ENCODE measurements at places on chromosomes 6 and 20.

DNA sequence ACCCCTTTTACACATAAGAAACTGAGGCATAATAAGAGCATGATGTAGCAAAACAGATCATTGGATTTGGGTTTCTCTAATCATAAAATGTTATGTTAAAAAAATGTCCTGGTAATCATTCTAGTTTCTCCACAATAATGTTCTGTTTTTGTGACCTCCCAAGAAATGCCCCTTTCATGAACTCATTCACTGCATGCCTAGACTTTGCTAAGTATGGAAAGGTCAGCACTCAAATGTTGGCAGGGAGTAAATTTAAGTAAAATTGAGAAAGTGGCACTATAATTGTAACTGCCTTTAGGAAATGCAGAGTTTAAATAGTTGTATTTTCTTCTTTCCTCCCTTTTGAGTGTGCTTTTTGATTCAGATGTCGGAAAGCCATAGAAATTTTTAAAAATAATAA, 48.5 kb upstream of the ID4 start:
- DNase-seq, result no peak

DNA sequence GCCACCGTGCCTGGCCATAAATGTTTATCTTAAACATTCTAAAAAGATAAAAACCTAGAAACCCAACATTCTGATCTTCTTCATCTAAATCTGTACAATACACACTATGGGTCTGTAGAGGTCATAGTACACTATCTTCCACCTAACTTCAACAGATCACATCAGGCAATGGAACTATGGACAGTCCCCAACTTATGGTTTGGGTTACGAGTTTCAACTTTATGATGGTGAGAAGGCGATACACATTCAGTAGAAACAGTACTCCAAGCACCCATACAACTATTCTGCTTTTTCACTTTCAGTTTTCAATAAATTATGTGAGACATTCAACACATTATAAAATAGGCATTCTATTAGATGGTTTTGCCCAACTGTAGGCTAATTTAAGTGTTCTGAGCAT, 23.1 kb downstream of the FKBP5 start:
- DNase-seq, result no peak

- DNase-seq, result no peak
Observed at GRCh38 chr20:24971376-24972101, 21.0 kb downstream of the APMAP start.

GRCh38 chr20:62578294-62578897, 63.9 kb upstream of the SLCO4A1 start:
- DNase-seq, result peak; percentile 50

GRCh38 chr6:106731843-106732160, 102.4 kb downstream of the QRSL1 start:
- no peak for DNase-seq

DNA sequence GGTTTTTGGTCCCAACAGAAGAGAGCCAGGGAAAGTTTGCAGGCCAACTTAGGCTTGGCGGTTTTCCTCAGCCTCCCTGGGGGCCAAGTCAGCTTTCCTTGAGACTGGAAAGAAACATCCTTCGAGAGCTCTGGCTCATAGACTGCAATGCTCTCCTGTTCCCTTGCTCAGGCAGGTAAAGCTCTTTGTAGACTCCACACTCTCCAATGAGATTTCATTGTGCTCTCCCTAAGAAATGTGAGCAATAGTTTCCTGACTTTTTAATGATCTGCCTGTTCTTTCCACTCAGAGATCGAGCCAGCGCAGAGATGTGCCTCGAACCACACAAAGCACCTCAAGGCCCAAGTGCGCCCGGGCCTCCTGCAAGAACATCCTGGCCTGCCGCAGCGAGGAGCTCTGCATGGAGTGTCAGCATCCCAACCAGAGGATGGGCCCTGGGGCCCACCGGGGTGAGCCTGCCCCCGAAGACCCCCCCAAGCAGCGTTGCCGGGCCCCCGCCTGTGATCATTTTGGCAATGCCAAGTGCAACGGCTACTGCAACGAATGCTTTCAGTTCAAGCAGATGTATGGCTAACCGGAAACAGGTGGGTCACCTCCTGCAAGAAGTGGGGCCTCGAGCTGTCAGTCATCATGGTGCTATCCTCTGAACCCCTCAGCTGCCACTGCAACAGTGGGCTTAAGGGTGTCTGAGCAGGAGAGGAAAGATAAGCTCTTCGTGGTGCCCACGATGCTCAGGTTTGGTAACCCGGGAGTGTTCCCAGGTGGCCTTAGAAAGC, 13.9 kb downstream of the TNFAIP3 start:
- DNase-seq, result no peak

DNA sequence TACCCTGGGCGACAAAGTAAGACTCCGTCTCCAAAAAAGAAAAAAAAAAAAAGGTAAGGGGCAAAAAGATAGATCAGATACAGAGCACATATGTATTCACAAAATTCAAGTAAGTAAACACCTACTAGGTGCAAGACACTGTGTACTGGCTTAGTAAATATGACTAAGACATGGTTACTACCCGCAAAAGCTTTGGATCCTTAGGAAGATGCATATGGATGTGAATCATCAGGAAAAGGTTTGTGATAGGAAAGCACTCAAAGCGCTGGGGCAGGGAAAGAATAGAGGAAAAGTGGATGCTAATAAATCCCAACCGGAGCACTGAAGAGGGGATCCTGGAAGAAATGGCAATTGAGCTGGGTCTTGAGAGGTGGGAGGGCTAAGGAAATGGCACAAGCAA, 118.8 kb upstream of the FAM184A start:
- DNase-seq, result no peak

DNA sequence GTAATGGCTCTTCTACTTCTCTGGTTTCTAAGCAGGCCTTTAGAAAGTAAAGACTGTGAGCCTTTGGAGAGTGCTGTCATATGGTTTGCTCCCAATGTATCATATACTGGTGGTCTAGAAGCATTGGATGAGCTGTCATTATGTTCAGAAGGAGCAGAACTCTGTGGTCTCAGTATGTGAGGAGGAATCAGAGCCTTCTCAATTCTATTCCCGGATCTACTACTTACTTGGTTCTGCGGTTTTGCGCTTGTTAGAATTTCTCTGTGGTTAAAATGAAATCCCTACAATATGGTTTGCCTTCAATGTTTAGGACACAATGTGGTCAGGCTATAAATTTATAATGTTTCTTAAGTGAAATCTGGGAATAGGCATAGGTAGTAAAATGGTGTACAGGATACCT, 64.6 kb downstream of the RWDD2A start:
- DNase-seq, result no peak

DNA sequence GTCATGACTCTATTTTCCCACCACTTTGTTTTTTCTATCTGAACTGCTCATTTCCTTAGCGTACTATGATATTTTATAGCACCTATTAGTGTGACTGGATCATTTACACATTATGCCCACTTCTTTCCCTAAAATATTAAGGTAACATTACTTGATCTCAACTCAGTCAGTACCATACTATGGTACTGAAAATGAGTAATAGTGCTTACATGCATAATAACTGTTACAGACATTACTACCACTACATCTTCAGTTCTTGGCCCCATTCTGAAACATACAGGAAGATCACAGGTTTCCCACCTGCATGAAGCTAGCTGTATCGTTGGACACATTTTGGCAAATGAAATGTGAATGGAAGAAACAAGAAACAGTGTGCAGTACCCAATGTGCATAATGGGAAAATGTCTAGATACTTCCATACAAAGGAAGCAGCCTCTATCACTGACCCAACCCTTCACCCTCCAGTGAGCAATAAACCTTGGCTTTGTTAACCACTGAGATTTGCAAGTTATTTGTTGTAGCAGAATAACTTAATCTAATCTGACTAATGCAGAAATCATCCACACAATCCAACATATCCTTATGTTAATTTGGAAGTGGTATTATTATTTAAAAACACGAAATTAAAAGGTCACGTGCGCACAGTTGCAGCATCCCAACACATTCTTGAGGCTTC, 108.6 kb upstream of the DOK5 start:
- DNase-seq, result no peak

DNA sequence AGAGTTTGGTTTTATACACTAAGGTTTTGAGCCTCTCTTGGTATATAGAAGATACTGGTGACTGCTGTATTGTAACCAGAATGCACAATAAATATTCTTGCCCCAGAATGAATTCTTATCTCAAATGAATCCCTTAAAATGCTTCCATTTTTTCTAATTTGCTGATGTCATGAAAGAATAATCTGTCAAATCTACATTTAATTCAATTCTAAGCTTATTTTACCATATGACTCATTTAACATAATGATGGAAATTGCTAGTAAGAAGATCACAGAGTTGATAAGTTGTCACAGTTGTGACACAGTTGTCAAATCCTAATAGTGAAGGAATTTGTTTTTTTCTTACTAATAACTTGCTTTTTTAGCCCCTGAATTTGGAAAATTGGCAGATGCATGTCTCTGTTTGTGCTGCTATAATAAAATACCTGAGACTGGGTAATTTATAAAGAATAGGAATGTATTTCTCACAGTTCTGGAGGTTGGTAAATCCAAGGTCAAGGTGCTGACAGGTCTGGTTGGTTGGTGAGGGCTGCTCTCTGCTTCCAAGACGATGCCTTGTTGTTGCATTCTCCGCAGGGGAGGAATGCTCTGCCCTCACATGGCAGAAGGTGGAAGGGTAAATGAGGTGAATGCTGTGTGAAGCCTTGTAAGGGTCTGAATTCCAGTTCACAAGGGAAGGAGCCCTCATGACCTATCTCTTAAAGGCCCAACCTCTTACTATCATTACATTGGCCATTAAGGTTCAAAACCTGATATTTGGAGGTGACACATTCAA, 4.7 kb downstream of the ECT2L start:
- no peak for DNase-seq

GRCh38 chr20:9359561-9360308, 154.7 kb upstream of the LAMP5 start:
- DNase-seq, result peak; percentile 41

DNA sequence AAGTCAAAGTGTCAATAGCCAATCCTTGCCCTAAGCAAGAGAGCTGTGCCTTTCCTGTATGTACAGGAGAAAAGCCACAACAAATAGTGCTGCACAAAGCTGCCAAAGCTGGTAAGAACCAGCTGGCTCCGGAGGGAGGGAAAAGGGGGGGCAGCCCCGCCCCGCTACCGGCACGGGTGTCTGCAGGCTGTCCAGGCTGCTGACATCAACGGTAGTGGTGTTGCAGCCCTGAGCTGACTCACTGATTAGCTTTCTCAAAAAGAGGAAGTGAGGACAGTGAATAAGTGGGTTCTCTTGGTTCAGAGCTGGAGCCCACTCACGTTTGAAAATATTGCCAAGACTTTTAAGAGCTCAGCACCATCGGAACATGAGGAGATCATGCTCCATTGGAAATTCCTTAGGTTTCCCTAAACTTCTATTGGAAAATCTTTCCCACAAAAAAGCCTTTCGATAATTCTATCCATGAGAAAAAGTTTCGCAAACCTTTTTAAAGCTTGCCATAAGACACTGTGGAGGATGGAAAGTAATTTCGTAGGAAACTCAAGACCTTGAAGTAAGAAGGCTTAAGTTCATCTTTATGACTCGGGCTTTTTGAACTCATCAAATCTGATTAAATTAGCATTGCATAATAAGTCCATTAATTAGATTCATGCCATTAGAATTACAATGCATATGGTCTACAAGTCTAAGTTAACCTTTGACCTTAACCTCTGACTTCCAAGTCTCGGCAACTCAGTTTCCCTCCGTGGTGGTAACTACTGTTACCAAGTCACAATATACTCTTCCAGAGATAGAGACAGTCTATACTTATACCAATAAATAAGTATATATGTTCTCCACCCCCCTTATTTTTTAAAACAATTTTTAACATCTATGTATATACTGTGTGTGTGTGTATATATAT, 67.0 kb downstream of the TNFRSF21 start:
- peak; percentile 96 for DNase-seq

GRCh38 chr6:18019539-18020534, 32.4 kb upstream of the KIF13A start:
- DNase-seq, result no peak

DNA sequence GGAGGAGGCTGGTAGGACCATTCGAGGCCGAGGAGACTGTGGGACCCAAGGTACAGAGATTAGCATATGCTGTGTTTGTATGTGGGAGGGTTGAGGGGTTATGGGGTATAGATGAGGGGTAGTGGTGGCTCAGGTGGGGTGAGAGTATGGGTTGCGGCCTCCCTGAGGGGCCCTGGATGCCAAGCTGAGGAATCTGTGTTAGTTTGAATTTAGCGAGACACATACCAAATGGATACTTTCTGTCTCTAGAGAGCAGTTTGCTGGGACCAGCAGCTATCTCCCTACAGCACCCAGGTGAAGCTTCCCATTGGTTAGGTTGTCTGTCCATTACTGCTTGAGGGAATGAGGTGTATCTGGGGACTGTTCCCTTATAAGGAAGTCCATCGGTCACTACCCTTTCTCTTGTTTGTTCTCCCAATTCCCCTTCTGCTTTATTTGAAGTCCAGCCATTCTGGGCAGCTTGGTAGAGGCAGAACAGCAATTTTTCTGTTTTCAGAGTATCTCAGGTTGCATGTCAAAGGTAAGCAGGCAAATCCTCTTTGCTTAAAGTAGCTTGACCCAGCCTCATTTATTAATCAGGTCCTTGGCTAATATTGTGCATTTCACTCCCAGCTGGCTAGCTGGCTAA, 15.2 kb downstream of the CHMP4B start:
- no peak for DNase-seq

- DNase-seq, result no peak
Observed at GRCh38 chr20:63782051-63782471, 42.5 kb downstream of the SLC2A4RG start.

DNA sequence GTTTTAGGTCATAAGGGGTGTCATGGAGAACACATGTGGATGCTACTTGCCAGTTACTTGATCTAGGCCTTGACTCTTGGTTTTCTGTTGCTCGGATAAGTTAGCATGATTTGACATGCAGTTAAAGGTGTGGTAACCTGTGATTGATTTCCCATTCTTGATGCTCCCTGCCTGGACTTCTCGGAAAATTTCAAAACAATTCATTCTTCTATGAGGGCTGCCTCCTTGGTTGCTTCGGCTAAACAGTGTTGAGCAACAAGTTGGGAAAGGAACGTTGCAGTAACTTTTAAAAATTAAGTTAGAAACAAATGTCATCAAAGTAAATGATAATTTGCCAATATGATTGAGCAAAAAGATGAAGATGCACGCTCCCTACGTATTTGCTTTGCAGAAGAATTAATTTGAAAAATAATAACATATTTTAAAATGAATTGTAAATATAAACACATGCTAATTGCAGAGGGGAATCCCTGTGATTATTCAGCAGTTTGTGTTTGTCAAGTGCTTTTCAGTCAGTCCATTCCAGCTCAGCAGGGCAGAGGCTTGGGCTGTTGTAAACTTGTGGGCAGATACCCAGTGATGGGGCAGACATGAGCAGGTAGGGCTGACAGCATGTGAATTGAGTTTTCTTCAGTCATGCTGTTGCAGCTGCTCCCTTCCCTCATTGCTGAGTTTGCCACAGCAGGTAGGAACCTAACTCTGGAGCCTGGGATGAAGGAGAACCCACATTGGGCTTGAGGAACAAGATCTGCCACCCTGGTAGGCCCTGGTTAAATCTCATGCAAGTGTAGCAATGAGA, 110.2 kb downstream of the ESR1 start:
- no peak for DNase-seq

GRCh38 chr6:21228876-21229460, 364.6 kb upstream of the SOX4 start:
- no peak for DNase-seq

- no peak for DNase-seq
Observed at GRCh38 chr6:91298543-91299145, 711.8 kb upstream of the MAP3K7 start.

- DNase-seq, result no peak
Observed at GRCh38 chr6:151914484-151914883, 107.0 kb downstream of the ESR1 start.

GRCh38 chr6:158061361-158061708, 79.7 kb downstream of the SYNJ2 start:
- DNase-seq, result no peak

GRCh38 chr20:4435671-4436455, 285.8 kb upstream of the PRND start:
- no peak for DNase-seq

All from KBM-7 (cell line).